HEK293T (cell line): ENCODE measurements at places on chromosomes 2 and 18.

DNA sequence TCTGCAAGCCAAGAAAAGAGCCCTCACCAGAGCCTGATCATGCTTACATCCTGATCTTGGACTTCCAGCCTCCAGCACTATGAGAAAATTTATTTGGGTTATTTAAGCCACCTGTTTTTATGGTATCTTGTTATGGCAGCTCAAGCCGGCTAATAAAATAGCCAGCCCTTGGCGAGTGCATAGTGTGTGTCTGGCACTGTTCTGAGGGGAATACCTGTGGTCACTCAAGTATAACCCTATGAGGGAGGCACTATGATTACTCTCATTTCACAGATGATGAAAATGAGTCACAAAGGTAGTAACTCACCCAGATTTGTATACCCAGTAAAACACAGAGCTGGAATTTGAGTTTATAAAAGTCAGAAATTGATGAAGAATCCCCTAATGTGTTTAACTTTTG lies 556.9 kb upstream of the SETBP1 start:
- DNase-seq = no peak

DNA sequence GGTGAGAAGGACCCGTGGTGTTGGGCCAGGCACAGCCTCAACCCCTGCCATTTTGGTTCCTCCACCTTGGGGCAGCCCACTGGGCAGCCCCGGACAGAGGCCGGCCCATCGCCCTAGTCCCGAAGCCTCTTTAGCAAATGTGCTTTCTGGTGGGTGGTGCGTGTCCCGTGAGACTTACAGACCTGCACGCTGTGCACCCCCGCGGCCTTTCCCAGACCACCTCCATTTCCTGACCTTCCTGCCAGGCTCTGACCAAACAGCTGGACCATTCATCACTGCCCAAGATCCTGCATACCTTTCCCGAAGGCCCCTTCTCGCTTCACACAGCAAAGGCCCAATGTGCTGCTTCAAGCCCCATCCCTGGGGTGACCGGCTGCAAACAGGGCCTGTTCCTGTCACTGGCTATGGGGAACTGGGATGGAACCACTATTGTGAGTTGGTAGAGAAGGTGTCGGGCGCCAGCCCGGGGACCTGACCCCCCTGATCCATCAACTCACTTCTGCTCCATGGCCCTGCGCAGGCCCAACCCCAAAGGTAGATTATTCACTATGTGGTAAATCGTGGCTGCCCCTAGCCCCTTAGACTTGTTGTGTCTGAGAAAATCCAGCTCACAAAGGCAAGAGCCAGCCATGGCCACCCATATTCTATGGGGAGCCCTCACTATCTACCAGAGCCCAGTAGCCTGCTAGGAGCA lies 341.0 kb downstream of the EIPR1 start:
- no peak for DNase-seq

- DNase-seq = no peak
Observed at GRCh38 chr18:26133652-26134051, at the start of gene PSMA8. PSMA8 (plus strand) TSS chr18:26133869; CDS start chr18:26133966, 97 bp downstream.

- no peak for DNase-seq
Observed at GRCh38 chr18:13259701-13260100, 41.1 kb downstream of the LDLRAD4 start.

GRCh38 chr2:174535083-174535482 lies 48.3 kb upstream of the GPR155 start:
- no peak for DNase-seq
